ENCODE measurements at places on chromosomes 1 and 21.
A peak's percentile ranks its signal among the peaks of the same experiment; 100 is the strongest.

DNA sequence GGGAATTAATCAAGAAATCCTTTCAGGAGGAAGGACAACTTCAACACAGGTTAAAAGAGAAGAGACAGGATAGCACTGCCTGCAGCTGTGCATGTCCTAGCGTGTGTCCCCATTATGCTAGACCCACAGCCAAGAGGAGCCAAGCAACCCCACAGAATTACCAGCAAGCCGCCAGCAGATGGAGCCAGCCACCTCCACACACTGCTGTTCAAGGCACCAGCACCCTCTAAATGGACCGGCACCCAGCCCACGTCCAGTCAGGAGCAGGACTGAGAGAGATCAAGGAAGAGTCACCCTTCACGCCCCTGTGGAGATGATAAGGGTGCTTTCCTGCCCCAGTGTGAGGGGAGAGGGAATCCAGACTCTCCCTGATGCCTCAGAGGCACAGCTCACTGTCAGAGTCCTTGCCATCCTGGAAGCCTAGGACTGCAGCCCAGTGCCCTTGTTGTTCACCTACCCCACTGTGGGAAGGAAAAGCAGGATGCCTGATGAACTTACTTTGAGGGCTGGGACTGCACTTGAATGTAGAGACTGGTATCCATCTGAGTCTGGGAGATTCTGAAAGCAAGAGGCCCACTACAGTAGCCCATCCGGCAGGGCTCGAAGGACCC, 37.1 kb upstream of the CTTNBP2NL start:
- peak; percentile 25 for DNase-seq

DNA sequence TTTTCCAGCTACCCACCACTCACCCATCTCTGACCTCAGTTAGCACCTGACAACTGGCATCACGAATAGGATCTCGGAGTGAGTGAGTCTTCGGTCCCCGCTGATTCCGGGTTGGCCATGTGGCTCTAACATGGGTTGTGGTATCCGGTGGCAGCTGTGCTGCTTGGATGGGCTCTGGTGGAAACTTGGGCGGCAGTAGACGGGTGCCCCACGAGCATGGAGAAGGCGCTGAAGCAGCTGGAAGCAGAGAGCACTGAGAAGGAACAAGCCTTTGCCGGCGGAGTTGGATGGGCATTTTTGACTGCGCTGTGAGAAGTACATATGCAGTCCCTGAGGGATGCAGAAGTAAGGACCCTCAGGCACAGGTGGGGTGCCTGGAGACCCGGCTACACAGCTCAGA, 1044.0 kb upstream of the ADGRL4 start:
- DNase-seq, result no peak

GRCh38 chr1:43396059-43396458, 6.4 kb downstream of the SZT2 start:
- DNase-seq, result peak; percentile 98

DNA sequence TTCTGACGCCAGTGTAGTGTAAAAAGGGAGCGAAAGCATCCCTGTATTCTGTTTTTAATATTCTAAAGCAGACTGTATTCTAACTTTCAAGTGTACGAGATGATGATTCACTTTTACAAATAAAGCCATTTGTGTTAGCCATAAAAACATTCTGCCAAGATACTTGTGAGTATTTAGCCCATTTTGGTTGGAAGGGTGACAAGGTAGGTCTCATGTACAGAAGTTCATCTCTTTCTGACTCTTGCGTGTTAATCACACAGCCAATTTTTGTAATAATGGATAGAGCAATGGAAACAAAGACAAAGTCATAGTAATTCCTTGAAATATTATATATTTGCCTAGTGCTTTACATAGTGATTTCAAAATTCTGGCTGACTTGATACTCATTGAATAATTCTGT, 125.3 kb upstream of the GREM2 start:
- no peak for DNase-seq

GRCh38 chr1:30299393-30299792, 424.0 kb downstream of the MATN1 start:
- DNase-seq, result no peak

DNA sequence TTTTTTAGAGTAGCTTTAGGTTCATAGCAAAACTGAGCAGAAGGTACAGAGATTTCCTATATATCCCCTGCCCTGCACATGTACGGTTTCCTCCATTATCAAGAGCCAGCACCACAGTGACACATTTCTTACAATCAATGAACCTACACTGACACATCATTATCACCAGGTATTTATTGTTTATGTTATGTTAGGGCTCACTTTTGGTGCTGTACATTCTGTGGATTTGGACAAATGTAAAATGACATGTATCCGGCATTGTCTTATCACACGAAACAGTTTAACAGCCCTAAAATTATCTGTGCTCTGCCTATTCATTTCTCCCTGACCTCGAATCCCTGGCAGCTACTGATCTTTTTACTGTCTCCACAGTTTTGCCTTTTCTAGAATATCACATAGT, 93.7 kb upstream of the DPH5 start:
- no peak for DNase-seq

DNA sequence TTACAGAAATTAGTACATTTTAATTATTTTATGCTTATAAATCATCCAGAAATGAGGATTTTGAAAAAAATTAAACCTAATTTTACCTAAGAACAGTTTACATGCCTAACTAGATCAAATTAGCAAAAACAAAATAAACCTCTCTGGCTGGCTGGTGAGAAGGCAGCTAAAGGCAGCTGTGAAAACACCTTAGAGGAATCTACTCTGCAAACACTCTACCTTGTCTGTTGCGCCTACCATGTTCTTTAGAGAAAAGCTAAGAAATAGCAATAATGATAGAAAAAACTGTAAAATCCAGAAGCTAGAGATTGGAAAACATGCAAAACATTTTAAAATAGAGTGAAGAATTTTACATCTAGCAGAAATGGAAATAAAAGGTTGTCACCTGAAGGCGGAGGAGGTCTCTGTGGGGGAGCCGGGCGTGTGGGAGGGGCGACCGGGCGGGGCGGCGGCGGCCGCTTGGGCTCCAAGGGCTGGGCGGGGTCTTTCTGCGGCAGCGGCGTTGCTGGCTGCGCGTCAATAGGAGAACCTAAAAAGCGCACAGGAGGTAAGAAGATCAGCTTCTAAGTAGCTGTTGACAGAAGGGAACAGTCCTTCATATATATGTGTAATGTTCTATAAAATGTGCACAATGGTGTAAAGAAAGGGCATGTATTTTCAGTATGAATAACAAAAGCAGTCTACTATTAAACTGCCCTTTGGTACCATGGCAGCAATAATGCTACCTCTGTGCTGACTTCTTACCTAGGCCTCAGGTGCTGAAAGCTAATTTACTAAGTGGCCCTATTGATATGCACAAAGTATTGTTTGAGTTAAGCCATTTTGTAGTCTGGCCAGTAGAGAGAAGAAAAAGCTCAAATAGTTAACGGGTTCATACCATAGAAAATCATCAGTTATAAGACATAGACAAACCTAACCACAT, 33.3 kb upstream of the CFAP298 start:
- DNase-seq, result no peak

GRCh38 chr1:236144033-236144432, 1.7 kb downstream of the GPR137B start:
- DNase-seq, result no peak

- DNase-seq, result no peak
These were observed 28.4 kb downstream of the FCRL5 start for GRCh38 chr1:157523774-157524493.

- DNase-seq, result no peak
These were observed 51.9 kb upstream of the GOLT1A start for GRCh38 chr1:204265665-204266064.

DNA sequence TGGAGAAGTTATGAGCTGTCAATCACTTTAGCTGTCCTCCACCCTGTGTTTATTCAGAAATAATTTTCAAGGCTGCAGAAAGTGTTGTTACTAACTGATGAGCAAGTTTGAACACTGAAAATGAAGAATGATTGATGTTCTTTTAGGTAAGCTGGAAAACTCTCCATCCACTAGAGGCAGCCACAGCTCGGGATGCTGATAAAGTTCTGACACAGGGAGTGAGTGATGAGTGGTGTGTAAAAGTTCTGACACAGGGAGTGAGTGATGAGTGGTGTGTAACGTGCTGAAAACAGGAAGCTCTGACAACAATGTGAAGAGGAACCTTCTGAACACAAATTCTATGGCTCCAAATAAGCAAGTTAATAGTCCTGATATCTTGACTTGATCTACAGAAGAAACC, 197.5 kb upstream of the PTBP2 start:
- DNase-seq, result no peak

GRCh38 chr1:46113948-46114347, 18.5 kb downstream of the PIK3R3 start:
- DNase-seq, result peak; percentile 56

DNA sequence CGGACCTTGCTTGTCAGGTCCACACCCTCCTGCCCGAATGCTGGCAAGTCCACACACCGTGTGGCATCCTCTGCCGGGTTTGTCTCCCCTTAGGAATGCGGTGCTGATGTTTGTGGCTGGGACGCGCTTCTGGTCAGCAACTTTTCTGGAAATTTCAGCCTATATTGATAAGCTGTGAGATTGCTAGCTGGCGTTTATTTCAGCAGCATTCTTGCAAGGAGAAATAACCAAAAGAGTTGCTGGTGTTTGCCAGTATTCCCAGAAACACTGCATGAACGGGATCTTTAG, 601 bp downstream of the CEPT1 start:
- no peak for DNase-seq

DNA sequence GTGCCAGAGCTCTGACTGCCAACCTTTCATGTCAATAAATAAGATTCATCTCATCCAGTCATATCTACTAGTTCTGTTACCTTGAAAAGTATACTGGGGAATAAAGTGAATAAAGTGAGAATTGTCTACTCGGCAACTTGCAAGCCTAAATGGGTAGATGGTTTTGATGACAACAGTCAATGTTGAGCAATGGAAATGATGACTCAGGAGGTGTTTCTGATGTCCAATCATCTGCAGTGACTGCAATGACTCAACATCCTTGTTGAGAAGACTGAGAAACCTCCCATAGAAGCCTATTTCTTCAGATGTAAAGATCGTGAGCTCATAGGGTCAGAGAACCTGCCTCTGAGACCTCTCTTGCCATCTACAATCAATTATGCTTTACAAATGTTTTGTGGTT, 276.4 kb downstream of the SPATA17 start:
- DNase-seq, result no peak

DNA sequence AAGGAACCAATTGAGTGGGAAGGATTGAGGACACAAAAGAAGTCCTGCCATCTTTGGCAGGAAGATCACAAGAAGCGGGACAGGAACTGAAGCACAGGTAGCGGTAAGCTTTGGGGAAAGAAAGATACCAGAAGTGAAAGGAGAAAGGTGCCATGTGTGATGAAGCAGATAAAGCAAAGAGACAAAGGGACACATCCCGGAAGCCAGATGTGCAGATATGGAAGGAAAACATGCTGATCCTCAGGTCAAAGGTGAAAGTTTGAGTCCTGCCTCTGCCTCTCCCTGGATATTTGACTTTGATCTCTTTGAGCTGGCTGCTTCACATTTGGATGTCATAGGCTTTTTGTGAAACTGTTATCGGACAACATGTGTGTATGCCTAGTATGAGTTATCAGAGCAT, 34.0 kb downstream of the ACP6 start:
- DNase-seq, result no peak

GRCh38 chr1:210456731-210457255, 128.1 kb downstream of the HHAT start:
- DNase-seq, result no peak
